ENCODE measurements at places on chromosomes 4 and X.

GRCh38 chr4:148330161-148330560 lies 112.1 kb downstream of the NR3C2 start:
- no peak for DNase-seq

DNA sequence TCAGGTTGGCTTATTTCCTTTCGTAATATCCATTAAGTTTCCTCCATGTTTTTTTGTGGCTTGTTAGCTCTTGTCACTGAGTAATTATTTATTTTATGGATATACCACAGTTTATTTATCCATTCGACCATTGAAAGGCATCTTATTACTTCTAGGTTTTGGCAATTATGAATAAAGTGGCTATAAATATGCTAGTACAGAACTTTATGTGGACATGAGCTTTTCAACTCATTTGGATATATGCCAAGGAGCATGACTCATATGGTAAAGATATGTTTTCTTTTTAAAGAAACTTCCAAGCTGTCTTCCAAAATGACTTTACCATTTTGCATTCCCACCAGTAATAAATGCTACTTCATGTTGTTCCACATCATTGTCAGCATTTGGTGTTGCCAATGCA lies 803.6 kb downstream of the GLUD2 start:
- DNase-seq, result no peak

- DNase-seq, result no peak
Observed at GRCh38 chr4:22030307-22030706, 81.7 kb upstream of the KCNIP4 start.

DNA sequence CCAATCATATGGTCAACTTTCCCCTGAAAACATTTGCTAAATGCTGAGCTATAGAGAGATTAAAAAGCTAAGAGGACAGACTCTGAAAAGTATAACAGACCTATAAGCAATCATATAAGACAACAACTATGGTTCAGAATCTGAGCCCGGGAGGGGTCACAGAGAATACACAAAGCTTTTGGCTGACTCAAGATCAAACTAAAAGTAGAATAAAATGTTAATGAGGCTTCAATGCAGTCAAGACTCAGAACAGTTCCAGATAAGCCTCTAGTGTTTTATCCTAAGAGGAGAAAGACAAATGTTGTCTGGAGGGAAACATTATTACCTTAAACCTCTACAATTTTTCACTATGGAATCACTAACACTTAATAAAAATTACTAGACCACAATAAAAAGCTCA lies 175.4 kb upstream of the VEGFC start:
- DNase-seq, result no peak

DNA sequence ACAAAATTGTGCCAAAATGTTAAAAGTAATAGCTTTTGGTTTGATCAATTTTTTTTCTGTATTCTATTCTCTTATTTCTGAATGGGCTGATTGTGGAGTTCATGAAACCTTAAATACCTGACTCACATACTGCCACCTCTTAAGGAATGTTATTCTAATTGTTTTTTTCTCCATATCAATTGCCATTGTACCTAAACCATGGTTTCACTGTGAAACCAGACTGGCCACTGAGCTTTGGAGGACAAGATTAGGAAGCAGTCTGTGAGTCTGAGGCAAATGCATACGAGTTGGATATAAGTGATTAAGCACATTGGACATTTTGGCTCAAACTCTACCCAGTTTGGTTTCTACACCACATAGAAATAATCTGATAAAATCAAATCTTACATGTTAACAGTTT lies 184.0 kb downstream of the IQCM start:
- no peak for DNase-seq

DNA sequence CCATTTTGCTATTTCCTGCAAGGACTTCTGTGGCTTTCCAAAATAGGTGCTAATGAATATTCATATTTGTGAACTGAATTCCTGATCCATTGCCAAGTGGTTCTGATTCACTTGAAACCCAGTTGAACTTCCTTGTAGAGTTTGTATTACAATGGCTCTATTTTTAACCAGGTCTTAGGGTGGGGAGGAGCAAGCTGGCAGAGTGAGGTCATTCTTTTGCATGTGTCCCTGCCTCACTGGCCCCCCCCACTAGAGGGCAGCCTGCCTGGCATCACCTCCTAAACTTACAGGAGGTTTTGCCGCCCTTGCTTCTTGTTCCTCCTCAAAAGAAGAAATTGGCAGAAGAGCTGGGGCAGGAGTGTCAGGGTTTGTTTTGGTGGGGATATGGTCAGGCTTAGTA lies 10.5 kb downstream of the PTTG2 start:
- no peak for DNase-seq

GRCh38 chr4:172411149-172411548 lies 597.9 kb downstream of the GALNTL6 start:
- no peak for DNase-seq

DNA sequence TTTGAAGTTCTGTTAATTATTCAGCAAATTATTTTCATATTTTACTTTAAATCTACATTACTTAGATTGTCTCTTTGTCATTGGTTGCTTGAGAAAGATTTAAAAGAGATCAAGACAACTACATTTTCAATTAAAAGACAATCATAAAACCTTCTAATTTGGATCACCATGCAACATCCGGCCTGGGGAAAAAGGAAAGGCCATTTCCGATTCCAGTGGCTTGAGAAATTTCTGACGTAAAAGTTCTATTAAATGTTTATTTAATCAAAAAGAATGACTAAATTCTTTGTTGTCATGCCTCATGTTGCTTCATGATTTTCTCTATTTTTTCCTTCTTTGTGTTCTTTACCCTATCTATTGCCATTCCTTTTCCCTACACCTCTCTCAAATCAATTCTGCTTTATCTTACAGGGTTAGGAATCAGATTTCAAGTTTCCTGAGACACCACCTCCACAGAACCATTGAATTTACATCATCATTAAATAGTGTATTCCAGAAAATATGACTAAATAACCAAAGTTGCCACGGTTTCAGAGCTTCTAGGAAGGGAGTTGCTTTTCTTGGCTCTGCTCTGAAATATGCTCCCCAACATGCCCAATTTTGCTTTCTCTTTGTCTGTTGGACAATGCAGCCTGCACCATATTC lies 124.6 kb upstream of the ACSL4 start:
- no peak for DNase-seq
